ENCODE measurements at places on chromosomes 7 and 10. TPM values are rescaled to one million over a fixed set of nuclear protein-coding genes. Genes with fewer than 3 reads are reported as not detected.

DNA sequence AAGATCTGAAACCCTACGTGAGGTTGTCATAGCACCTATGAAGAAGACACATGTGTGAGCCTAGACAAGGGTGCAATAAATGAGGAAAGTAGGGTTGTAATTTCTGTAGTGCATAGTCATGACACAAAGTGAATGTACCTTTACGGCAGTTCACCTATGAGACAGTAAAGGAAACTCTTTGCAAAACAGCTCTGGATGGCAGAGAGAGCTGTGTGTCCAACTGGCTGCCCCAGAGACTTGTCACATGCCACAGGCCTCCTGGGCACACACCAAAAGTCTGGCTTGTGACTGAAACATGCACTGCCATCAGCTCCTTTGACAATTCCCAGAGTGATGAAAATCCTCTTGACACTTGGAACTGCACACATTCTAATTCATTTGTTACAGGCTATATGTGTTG lies 90.7 kb upstream of the NAMPT start:
- no peaks in the 10 kb centered on the region for H3K4me1 ChIP-seq
- H3K4me3 ChIP-seq = no peak overlapping the region
- H3K27me3 ChIP-seq = no peaks in the 10 kb centered on the region
- no peak for DNase-seq
- no peak overlapping the region for H3K27ac ChIP-seq

GRCh38 chr10:3196958-3197347 lies 24.4 kb upstream of the PITRM1 start:
- peaks cover 7% of the 10 kb centered on the region for H3K4me1 ChIP-seq
- no peak for DNase-seq
- H3K4me3 ChIP-seq = peak overlapping the region; percentile 20
- no peaks in the 10 kb centered on the region for H3K27me3 ChIP-seq
- H3K27ac ChIP-seq = no peak overlapping the region

DNA sequence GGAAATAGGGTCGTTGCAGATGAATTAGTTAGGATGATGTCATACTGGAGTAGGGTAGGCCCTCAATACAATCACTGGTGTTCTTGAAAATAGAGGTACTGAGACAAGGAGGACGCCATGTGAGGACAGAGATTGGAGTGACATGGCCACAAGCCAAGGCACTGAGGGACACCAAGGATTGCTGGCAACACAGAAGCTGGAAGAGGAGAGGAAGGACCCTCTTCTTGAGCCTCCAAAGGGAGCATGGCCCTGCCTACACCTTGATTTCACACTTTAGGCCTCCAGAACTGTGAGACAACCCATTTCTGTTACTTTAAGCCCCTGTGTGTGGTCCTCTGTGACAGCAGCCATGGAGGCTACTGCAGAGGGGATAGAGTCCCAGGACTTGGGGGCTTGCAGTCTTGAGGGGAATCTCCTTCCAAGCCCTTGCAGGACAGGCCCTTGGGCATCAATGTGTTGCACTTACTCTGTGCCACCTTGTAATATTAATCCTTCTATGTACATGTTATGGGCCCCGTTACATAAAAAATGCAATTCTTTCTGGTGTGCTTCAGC lies 3.7 kb upstream of the AOC1 start:
- no peaks in the 10 kb centered on the region for H3K36me3 ChIP-seq
- no peak for DNase-seq
- no peaks in the 10 kb centered on the region for H3K27me3 ChIP-seq
- no peak overlapping the region for H3K27ac ChIP-seq
- no peaks in the 10 kb centered on the region for H3K4me1 ChIP-seq

- peak; percentile 48 for DNase-seq
- no peak overlapping the region for H3K4me3 ChIP-seq
- H3K27me3 ChIP-seq = no peaks in the 10 kb centered on the region
- peaks cover 16% of the 10 kb centered on the region for H3K4me1 ChIP-seq
Observed at GRCh38 chr7:47570649-47571050, 11.3 kb downstream of the TNS3 start.

GRCh38 chr10:23975431-23975830 lies 233.5 kb upstream of the KIAA1217 start:
- no peak overlapping the region for H3K27ac ChIP-seq
- H3K27me3 ChIP-seq = no peaks in the 10 kb centered on the region
- H3K36me3 ChIP-seq = no peaks in the 10 kb centered on the region
- H3K4me1 ChIP-seq = peaks cover 29% of the 10 kb centered on the region
- DNase-seq = no peak

- no peak overlapping the region for H3K4me3 ChIP-seq
- no peaks in the 10 kb centered on the region for H3K27me3 ChIP-seq
Observed at GRCh38 chr7:137146552-137147337, 196.8 kb downstream of the PTN start.

GRCh38 chr7:17600340-17600752 lies 301.9 kb downstream of the AHR start:
- no peaks in the 10 kb centered on the region for H3K27me3 ChIP-seq
- no peaks in the 10 kb centered on the region for H3K4me1 ChIP-seq
- H3K36me3 ChIP-seq = no peaks in the 10 kb centered on the region
- DNase-seq = no peak
- H3K27ac ChIP-seq = no peak overlapping the region

- no peak overlapping the region for H3K4me3 ChIP-seq
- no peaks in the 10 kb centered on the region for H3K27me3 ChIP-seq
Observed at GRCh38 chr7:155702616-155703015, 58.2 kb downstream of the RBM33 start.

- no peak overlapping the region for H3K4me3 ChIP-seq
- peaks cover 3% of the 10 kb centered on the region for H3K27me3 ChIP-seq
- no peak for DNase-seq
- H3K36me3 ChIP-seq = no peaks in the 10 kb centered on the region
- H3K4me1 ChIP-seq = no peaks in the 10 kb centered on the region
Observed at GRCh38 chr7:277228-277627, 12.7 kb upstream of the FOXL3 start.

- no peak overlapping the region for H3K27ac ChIP-seq
- H3K4me3 ChIP-seq = no peak overlapping the region
- no peaks in the 10 kb centered on the region for H3K36me3 ChIP-seq
Observed at GRCh38 chr7:159028508-159029401, 115.9 kb downstream of the VIPR2 start.

- peak overlapping the region; percentile 44 for H3K4me3 ChIP-seq
- H3K27me3 ChIP-seq = peaks cover 81% of the 10 kb centered on the region
- no peak for DNase-seq
- H3K27ac ChIP-seq = no peak overlapping the region
Observed at GRCh38 chr7:20797462-20798080, 10.9 kb upstream of the SP8 start.

DNA sequence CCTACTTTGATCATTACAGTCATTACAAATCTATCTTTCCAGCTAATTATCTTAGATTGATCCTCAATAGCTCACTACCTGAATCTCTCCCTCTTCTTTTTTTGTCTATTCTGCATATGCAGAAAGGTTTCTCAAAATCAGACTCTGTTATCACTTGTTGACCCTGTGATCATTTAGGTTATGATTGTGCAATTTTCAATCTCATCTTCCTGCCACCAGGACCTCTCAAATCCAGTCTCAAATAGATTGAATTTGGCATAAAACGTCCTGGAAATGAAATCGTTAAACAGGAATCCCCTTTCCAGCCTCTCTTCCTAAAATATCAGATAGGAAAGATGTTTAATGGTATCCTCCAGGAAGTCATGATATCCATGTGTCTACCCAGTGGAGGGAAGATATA lies 96.6 kb downstream of the ST8SIA6 start:
- DNase-seq = no peak
- no peak overlapping the region for H3K27ac ChIP-seq
- H3K4me3 ChIP-seq = no peak overlapping the region
- H3K4me1 ChIP-seq = no peaks in the 10 kb centered on the region

GRCh38 chr7:876972-877311 lies 588 bp downstream of the GET4 start:
- peak overlapping the region; percentile 90 for H3K4me3 ChIP-seq
- peaks cover 64% of the 10 kb centered on the region for H3K4me1 ChIP-seq
- no peak for DNase-seq
- H3K36me3 ChIP-seq = no peaks in the 10 kb centered on the region
- H3K27ac ChIP-seq = peak overlapping the region; percentile 95

DNA sequence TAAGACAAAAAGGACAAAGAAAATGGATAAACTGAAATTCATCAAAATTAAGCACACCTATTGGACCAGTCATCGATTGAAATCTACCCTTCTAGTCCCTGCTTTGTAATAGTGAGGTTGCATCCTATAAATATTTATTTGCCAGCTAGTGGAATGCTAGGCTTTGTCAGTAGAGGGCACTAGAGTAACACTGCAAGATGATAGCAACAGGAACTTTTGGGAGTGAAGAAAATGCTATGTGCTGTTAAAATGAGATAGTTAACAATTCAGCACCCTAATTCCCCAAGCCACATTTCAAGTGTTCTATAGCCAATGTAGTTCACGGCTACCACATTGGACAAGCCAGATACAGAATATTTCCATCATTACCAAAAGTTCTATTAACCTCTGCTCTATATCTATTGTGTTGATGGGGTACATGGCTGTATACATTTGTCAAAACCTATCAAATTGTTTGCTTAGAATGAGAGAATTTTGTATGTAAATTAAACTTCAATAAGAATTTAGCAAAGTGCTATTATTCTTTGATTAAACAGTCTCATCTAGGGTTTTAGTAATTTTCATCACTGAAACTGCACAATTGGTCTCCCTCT lies 69.8 kb downstream of the LSMEM1 start:
- DNase-seq = no peak
- no peaks in the 10 kb centered on the region for H3K27me3 ChIP-seq
- no peaks in the 10 kb centered on the region for H3K36me3 ChIP-seq
- no peak overlapping the region for H3K27ac ChIP-seq
- no peaks in the 10 kb centered on the region for H3K4me1 ChIP-seq

DNA sequence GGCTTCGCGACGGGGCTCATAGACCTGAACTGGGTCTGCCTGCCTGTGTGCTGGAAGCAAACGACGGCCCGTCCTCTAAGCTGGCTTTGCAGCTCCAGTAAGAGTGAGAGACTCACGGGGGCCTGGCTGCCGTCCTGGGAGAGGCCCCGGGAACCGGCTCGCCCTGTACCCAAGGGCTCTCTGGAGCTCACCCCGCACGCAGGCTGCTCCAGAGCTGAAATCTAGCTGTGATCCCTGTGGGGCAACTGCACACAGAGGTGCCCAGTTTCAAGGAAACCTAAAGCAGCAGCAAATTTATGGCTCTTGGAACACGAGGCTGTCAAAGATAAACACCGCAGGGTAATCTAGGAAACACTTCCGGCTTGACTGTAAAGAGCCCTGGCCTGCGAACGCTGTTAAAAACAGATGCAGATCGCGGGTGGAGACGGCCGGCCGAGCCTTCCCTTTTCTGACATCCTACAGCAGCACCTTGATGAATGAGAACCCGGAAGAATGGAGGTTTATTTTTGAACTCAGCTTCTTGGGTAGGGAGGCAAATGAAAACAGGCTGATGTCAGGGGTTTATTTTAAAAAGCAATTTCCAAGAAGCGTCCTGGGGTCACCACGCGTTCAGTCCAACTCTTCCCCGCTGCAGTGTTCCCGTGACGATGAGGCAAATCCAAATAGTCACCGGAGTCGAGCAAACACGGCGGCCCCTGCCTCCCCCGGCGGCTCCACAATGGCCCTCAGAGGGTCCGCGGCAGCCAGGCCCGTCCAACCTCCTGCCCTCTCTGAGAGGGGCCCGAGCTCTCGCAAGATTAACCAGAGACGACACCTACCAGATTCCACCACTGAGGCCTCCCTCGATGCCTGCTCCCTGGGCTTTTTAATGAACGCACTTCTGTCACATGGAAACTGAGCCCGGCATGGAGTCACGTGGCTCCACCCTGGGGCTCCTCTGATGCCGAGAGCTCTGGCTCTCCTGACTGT lies 29.6 kb downstream of the AMZ1 start:
- no peaks in the 10 kb centered on the region for H3K27me3 ChIP-seq
- peak; percentile 42 for DNase-seq
- H3K36me3 ChIP-seq = no peaks in the 10 kb centered on the region
- peaks cover 18% of the 10 kb centered on the region for H3K4me1 ChIP-seq
- peak overlapping the region; percentile 28 for H3K27ac ChIP-seq
- no peak overlapping the region for H3K4me3 ChIP-seq

DNA sequence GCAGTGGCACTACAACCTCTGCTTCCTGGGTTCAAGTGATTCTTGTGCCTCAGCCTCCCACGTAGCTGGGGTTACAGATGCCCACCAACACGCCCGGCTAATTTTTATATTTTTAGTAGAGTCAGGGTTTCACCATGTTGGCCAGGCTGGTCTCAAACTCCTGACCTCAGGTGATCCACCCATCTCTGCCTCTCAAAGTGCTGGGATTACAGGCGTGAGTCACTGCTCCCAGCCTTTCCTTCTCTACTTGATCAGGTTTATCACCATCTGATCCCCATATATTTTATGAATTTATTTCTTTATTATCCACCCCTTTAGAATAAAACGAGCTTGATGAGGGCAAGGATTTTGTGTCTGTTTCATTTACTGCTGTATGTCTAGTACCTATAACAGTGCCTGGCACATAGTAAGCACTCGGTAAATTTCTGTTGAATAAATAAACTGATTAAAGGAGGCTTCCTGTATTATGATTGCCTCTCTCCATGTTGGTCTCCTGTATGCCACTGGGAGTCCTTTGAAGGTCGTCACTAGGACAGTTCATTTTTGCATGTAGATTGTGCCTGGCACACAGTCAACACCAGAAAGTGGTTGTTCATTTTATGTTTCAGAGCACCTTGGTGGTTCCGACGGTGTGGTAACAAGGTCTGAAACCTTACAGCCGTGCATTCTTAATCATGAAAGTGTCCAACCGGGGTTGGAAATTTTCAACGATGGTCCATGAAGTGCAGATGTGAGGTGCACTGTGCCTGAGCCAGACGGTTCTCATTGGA lies 9.6 kb upstream of the EIF3A start:
- no peak overlapping the region for H3K27ac ChIP-seq
- no peaks in the 10 kb centered on the region for H3K27me3 ChIP-seq
- no peak for DNase-seq
- H3K4me1 ChIP-seq = no peaks in the 10 kb centered on the region
- H3K4me3 ChIP-seq = no peak overlapping the region

DNA sequence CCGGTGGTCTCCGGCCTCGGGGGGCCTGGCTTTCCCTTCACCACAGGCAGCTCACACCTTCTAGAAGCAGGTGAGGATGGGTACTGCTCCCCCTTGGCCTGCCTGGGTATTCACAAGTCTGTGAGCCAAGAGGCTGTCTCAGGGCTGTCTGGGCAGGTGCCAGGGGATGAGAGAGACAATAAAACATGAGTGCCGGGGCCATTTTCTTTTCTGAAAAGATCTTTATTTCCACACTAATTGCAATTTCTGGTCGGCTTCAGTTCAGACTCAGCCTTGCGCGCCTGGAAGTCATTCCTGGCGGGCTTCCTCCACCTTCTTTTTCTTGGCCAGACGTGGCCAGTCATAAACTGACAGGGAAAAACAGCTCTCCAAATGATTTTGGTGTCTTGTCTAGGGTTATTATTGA lies 171.2 kb downstream of the ARHGAP12 start:
- no peaks in the 10 kb centered on the region for H3K27me3 ChIP-seq
- H3K4me1 ChIP-seq = peaks cover 29% of the 10 kb centered on the region
- H3K36me3 ChIP-seq = no peaks in the 10 kb centered on the region
- DNase-seq = no peak
- H3K4me3 ChIP-seq = no peak overlapping the region

GRCh38 chr7:18189500-18190126 lies 162.0 kb upstream of the PRPS1L1 start:
- no peaks in the 10 kb centered on the region for H3K4me1 ChIP-seq
- no peak for DNase-seq
- no peaks in the 10 kb centered on the region for H3K27me3 ChIP-seq

- H3K36me3 ChIP-seq = no peaks in the 10 kb centered on the region
- peaks cover 31% of the 10 kb centered on the region for H3K4me1 ChIP-seq
- H3K4me3 ChIP-seq = no peak overlapping the region
- no peaks in the 10 kb centered on the region for H3K27me3 ChIP-seq
- H3K27ac ChIP-seq = no peak overlapping the region
Observed at GRCh38 chr10:114829160-114829909, 7.8 kb downstream of the FHIP2A start.

Gene CRYGN
- not detected for total RNA-seq

Gene CPA4
- not detected for total RNA-seq

Gene ABCA13
- 0.03 TPM for total RNA-seq

Gene METTL27
- total RNA-seq = 0.36 TPM

Gene PNLIPRP3
- total RNA-seq = not detected

Gene PBLD
- total RNA-seq = 2.3 TPM

Gene SLC18A2
- 0.15 TPM for total RNA-seq

Gene SKIDA1
- total RNA-seq = 0.09 TPM
